ENCODE measurements at places on chromosomes 4 and X.

GRCh38 chrX:40651620-40652223 lies 4.4 kb upstream of the CXorf38 start:
- DNase-seq, result no peak

GRCh38 chrX:55488006-55488592 lies 1.5 kb downstream of the USP51 start:
- DNase-seq, result no peak

DNA sequence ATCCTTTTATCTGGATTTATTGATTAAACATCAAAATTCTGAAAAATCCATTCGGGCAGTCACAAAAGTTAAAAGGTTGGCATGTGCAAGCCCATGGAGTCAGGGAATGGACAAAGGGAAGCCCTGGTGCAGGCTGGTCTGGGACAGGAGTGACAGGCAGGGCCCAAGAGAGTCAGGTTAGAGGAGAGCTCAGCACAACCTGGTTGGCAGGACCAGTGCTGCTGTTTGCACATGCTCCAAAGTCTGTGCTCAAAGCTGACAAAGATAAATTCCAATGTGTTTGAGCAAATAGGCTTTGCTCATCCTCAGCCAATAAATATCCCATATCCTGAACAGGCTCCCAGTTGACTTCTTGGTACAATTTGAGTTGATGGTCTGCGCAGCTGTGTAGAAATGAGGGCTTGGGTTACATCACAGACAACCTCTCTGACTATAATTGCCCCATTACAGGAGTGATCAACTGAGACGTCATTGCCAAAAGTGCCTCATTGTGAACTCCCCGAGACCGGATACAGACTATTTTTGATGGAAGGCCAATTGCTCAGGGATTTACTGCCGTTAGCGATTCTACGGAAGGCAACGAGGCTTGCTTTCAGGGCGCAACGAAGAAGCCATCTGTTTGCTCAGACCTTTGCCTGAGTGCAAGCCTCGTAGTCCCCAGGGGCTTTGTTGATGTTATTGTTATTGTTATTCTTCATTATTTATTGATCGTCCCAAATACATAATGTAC lies 1008.1 kb upstream of the TENM3 start:
- DNase-seq, result no peak

GRCh38 chr4:126957556-126957955 lies 675.2 kb upstream of the INTU start:
- no peak for DNase-seq

- DNase-seq, result no peak
Observed at GRCh38 chr4:26862381-26862915, 1.8 kb downstream of the STIM2 start.

- no peak for DNase-seq
Observed at GRCh38 chr4:85420831-85421230, 54.1 kb upstream of the ARHGAP24 start.

GRCh38 chrX:10744007-10744406 lies 123.6 kb upstream of the MID1 start:
- DNase-seq, result no peak

DNA sequence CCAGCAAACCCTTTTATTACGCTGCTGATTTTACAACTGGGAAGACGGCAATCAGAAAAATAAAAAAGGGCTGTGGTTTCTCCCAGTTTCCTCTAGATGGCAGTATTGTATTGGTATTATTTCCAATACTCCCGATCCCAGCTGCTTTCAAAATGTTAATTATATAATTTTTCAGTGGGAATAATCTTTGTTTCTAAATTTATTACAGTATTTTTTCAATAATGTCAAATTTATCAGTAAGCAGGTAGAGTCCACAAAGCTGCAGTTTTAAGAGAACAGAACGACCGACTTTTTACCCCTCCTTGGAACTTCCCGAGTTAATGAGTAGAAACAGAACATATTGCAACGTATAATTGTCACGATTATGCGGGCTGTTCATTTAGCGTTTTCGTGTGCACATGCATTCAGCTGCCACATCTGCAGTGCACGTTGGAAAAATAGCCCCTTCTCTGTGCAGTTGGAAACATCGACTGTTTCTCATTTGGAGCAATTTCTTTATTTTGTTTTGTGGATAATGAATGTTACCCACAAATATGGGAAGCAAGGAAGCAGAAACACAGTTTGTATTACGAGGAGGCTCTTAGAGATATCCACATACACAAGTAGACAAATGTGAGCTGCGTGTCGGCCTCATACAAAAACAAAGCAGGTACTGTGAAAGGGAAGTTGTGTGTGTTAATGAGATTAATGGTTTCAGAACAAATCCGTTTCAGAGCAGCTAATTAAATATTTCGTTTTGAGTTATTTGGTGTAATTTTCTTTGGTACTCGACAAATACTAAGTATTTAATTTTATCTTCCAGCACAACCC lies 188.0 kb downstream of the STIM2 start:
- DNase-seq, result no peak

DNA sequence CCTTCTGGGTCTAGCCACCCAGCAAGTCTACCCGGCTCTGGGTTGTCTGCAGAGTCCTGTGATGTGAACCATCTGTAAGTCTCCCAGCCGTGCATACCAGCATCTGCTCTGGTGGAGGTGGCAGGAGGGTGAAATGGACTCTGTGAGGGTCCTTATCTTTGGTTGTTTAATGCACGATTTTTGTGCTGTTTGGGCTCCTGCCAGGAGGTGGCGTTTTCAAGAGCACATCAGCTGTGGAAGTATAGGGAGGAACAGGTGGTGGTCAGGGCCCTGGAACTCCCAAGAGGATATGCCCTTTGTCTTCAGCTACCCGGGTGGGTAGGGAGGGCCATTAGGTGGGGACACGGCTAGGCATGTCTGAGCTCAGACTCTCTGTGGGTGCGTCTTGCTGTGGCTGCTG lies 66.5 kb upstream of the ZFP42 start:
- DNase-seq, result peak; percentile 52

Measured in iPS DF 6.9 (cell line).